Urothelium cell line (cell line): ENCODE measurements at places on chromosomes 5 and 9.

DNA sequence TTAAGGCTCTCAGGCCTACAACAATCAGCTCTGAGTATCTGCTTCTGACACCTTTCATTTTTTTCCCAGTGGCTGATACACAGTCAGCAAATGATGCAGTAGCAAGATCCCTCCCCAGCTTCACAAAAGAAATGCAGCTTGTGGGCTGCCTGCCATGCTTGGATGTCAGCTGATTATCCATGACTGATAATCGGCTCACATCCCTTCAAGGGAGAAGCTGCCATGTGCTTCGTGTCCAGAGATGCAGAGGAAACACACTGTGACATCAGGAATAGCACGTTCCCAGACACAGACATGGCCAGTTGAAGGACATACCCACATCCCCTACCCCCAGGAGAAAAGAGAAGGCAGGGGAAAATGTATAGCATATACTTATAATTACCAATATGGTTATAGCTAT is 27.9 kb downstream of the TMEM215 start:
- DNase-seq = no peak

DNA sequence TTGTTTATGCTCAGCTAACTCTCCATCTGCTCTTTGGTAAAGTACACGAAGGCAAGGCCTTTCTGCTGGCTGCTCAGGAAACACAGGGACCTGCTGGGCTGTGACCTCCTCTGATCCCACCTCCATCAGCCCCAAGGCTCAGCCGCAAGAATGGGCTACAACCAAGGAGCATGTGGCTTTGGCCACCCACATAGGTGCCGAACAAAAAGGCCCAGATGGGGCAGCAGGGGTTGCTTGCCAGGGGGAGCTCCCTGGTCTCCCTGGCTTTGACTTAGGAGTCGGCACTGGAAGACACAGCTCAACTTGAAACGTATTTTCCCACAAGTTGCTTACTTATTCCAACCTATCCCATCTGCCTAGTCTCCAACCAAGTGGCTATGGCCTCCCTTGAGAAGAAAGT is 461.1 kb downstream of the ICE1 start:
- no peak for DNase-seq

DNA sequence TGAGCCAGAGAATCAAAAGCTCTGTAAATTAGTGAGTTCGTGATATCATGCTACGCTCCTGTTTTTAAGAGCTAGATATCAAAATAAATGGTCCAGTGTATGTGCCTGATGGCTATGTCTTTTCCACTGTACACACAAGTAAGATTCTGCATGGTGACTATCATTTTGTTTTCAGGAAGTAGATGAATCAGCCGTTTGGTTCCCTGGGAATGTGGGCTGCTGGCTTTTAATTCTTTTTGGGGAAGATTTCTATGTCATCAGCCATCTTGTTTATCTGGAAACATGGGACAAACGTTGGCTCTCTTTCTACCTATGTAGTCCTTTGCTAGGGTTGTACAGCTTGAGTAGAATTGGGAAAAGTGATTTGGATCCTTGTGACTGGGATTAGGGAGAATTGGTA is 126.7 kb downstream of the GRIA1 start:
- no peak for DNase-seq

GRCh38 chr5:141834331-141834730 is 43.9 kb downstream of the PCDH1 start:
- DNase-seq = no peak

DNA sequence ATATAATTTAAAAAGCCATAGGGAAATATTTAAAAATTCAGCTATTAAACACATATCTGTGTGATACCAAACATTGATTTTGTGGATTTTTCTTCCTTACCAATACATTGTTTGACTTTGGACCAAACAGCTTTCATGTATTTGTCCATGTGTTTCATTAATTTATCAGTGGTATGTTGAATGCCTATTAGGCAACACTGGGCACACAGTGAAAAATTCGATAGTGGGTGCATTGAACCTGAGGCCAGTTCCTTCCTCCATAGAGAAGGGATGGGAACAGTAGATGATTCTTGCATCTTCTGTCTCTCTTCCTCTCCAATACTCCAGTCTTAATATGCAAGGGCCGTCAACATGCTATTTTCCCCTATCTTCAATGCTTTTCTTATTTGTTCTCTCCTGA is 110.2 kb upstream of the NR3C1 start:
- DNase-seq = no peak

- no peak for DNase-seq
These were observed 111.9 kb upstream of the FST start for GRCh38 chr5:53368516-53368915.

GRCh38 chr9:95724253-95724991 is 151.1 kb upstream of the ERCC6L2 start:
- DNase-seq = no peak

DNA sequence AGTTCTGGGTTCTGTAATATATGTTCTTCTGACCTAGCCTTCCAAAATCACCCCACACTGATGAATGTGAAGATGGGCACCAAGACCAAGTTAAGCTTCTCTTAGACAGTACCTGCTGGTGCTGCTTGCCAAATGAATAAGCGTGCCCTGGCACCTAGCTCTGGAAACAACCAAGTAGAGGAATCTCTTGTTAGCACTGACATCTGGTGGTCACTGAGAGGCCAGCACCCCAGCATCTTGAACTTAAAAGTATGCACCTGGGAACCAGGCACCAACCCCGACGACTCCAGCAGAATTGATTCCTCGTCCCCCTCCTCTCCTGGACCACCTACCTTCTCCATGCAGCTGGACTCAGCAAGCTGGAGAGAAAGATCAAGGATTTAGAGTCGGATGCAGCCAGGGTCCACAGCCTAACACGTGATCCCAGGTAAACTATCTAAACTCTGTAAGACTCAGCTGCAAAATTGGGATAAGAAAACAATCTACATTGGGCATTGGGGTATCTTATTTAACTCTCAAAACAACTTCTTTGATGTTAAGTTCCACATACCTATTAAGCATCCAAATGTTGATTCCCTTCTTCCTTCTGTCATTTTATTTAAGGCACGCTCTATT is 89.8 kb downstream of the SLC1A3 start:
- peak; percentile 82 for DNase-seq

- DNase-seq = no peak
These were observed 32.4 kb downstream of the SLC12A7 start for GRCh38 chr5:1079486-1079885.

DNA sequence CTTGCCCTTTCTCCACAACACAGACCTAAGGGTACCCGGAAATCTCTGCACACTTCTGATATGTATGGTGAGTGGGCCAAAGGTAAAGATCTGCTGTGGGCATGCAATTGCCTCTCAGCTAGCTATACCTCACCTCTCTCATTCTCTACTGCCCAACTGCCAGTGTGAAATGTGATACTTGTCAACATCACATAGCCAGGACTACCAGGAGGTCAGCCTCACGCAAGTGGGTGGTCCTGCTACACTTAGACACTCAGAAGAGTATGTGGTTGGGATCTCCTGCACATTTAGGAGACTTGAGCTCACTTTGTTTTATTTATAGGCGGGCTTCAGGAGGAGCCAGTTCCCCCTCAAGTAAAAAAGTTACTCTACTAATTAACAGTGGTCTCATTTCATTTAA is 88.0 kb upstream of the MAN2A1 start:
- DNase-seq = no peak

DNA sequence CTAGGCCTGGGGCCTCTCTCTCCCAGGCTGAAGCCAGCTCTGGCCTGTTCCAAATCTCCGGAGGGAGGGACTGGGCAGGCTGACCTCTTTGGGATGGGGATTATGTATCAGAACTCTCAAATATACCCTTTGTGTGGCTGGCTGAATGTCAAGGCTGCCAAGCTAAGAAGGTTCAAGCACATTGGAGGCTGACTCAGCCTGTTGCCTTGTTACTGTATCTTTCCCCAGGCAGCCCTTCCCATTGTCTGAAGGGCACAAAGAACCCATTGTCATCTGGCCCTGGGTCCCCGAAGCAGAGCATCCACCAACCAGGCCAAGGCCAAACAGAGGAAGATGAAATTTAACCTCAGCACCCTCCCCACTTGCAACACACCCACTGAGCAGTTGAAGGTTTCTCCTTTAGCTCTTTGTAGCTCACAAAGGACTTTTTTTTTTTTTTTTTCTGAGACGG is 7.3 kb upstream of the SPARC start:
- DNase-seq = peak; percentile 86

DNA sequence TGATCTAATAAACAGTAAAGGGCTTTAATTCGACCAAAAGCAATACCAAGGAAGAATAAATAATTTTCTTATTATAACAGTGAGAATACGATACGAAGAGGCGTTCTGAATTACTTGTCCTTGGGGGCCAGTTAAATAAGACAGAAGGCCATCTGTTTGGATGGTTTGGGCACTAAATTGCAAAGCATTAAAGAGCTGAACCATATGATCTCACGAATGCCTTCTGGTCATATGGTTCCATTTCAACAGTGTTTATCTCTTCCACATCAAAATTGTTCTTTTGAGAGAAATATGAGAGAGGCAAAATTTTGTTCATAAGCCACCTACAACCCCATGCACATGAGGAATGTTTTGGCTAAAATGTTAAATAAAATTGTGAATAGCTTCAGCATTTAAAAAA is 605.4 kb downstream of the PTPRD start:
- no peak for DNase-seq

GRCh38 chr5:79301046-79301712 is 65.2 kb downstream of the JMY start:
- DNase-seq = peak; percentile 26

GRCh38 chr5:179596421-179596820 is 27.1 kb downstream of the HNRNPH1 start:
- DNase-seq = no peak

GRCh38 chr9:98797491-98797890 is 1.1 kb upstream of the ANKS6 start:
- DNase-seq = no peak

GRCh38 chr5:107634981-107635848 is 35.5 kb downstream of the EFNA5 start:
- no peak for DNase-seq

DNA sequence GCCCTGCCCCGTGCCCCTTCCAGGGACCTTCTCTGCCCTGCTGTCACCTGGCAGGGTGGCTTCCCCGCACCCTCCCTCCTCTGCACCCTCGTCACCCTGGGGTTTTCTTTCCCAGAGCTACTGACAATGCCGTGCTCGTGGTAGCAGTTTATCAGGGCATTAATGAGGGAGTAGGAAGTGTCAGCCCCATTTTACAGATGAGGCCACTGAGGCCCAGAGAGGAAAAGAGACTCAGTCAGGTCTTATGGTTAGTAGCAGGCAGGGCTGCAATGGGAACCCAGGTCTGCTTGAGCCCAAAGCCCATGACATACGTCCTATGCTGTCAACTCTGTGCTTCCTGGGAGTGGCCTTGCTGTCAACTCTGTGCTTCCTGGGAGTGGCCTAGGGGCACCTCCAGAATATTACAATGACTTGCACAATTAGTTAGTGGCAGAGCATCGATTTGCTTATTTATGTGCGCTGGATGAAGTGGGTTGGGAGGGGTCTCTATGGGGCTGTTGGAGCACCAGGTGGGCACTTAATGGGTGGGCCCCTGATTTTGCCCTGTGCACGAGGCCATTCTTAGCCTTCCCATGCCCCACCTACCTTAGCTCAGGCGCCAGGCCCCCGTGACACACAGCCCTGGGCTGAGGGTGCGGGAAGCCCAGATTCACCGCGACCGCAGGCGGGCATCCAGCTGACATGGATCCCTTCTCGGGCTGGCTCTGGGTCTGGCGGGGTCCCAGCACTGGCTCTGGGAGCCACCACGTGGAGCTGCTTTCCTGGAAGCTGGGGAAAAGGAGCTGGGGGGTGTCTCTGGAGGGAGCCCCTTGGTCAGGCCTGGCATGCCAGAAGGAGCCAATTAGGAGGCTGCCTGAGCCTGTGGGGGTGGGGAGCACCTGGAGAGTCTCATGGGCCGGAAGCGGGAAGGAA is 82.0 kb upstream of the ORM1 start:
- no peak for DNase-seq

DNA sequence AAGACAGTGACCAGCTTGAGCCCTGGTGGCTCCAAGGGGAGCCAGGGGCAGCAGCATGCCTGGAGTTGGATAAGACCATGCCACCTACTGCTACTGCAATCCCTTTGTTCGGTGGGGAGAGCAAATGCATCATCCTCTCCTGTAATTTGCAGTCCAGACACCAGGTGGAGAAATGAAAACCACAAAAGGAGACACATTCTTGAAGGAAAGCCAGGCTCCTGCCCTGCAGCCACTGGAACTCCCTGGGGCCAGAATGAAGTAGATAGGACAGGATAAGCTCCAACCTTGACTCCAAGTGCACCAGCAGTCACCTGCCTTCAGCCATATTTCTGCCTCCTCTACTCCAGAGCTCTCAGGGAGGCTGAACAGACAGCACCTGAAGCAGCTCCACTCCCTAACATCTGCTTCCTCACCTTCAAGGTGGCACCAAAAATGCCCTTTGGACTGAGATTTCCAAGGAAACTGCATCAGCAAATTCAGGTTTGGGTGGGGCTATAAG is 65.1 kb upstream of the IQGAP2 start:
- DNase-seq = peak; percentile 88

DNA sequence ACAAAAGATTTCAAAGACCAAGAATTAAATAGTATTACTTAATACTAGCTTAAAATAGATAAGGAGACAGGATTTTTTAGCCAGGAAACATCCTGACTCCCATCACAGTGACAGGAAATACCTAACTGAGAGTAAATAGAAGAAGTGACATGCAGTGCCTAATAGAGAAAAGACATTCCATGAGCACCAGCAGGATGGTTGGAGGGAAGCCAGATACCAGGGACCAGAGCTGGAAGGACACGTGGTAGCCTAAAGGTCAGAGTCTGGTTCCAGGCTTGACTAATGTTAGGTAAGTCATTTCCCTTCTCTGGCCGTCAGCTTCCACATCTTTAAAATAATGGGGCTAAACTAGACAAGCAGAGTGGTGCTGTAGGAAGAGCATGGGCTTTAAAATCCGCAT is 41.6 kb downstream of the CDK5RAP2 start:
- no peak for DNase-seq

GRCh38 chr5:98940581-98940980 is 11.8 kb upstream of the CHD1 start:
- no peak for DNase-seq

DNA sequence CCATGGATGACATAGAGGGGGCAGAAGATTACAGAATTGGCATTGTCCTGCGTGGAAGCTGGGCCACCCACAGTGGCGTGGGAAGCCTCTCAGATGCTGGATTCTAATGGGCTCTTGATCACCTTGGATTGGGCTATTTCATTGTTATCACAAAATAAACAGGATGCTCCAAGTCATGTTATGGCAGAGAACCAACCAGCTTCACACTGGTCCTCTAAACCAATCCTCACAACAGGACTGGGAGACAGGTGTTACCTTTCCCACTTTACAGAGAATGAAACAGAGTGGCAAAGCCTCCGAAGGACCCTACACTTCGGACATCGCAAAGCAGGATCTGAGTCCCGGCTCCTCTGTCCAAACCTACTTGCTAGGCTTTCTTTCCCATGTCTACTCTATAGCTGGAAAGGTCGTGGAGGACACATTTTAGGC is 455 bp upstream of the SMIM3 start:
- DNase-seq = peak; percentile 20

DNA sequence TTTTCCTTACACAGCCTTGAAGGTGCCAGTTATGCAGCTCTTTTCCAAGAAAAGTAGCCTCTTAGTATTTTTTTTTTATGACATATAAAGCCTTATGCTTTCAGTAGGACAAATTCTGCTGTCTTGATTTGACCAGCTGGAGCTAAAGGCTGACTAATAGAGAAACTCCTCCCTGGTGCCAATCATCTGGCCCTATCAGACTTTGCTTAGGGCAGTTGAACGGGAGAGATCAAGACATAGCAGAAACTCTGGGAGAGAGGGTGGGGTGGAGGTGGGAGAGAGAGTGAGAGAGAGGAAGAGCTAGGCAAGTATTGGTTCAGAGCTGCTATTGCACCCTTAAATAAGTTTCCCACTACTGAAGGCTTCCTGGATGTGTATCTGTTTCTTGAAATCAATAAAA is 100.2 kb downstream of the SEC61B start:
- DNase-seq = no peak

- DNase-seq = no peak
These were observed 1.8 kb upstream of the GALNT12 start for GRCh38 chr9:98805506-98806272.
